ENCODE measurements at places on chromosomes 3 and 15. TPM values are rescaled to one million over a fixed set of nuclear protein-coding genes. Genes with fewer than 3 reads are reported as not detected.

- peaks cover 15% of the 10 kb centered on the region for H3K4me1 ChIP-seq
- H3K27ac ChIP-seq = no peak overlapping the region
These were observed 17.7 kb downstream of the ACVR2B start for GRCh38 chr3:38471260-38471857.

DNA sequence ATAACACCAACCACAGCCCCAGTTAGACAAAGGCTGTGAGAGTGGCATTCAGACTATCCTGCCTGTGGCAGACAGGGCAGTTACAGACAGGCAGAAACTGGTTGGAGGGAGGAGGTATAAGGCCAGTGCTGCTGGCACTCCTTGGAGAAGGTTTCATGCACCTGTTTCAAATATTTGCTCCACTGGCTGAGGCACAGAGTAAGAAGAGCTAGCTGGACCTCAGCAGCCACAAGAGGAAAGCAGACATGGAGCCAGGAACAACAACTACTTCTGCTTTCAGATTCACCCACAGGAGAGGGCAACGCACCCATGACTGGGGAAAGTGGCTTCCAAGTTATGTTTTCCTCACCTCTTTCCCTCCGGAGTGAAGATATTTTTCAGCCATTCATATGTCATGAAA, 11.5 kb upstream of the PRKAR2A start:
- H3K4me3 ChIP-seq = no peak overlapping the region
- no peaks in the 10 kb centered on the region for H3K27me3 ChIP-seq
- no peaks in the 10 kb centered on the region for H3K4me1 ChIP-seq
- DNase-seq = no peak
- no peak overlapping the region for H3K27ac ChIP-seq

Gene LYZL4
- not detected for total RNA-seq

DNA sequence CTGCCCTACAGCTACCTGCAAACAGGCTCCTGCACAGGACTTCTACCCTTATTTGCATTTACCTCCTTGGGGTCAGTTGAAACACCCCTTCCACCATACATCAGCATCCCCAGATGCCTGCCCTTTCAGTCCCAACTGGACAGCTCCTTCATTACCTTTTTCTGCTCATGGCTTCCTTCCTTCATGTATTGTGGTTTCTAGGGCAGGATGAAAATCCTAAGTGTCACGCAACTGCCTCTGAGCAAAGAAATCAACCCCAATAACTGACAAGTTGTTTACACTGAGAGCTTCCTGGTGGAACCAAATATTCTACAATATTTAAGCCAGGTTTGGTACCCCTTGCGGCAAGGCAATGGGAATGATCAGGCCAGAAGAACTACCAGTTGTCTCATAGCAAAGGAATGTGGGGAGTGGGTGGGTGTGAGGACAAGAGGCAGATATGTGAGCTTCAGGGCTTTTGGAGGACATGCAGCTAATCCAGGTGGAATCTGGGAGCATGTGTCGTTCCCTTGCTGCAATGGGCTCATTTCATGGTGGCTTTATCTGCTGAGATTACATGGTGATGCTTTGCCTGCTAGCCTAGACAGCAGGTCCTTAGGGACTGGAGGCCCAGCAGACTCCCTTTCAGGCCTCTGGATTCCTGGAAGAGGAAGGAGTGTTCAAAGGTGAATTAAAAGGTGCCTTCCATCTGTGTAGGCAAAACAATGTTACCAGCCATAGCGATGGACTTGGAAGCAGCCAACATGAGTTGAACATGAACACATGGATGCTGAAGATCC, 34.9 kb downstream of the PPCDC start:
- no peaks in the 10 kb centered on the region for H3K27me3 ChIP-seq
- H3K4me3 ChIP-seq = no peak overlapping the region
- H3K4me1 ChIP-seq = peaks cover 7% of the 10 kb centered on the region
- H3K27ac ChIP-seq = no peak overlapping the region
- DNase-seq = no peak

DNA sequence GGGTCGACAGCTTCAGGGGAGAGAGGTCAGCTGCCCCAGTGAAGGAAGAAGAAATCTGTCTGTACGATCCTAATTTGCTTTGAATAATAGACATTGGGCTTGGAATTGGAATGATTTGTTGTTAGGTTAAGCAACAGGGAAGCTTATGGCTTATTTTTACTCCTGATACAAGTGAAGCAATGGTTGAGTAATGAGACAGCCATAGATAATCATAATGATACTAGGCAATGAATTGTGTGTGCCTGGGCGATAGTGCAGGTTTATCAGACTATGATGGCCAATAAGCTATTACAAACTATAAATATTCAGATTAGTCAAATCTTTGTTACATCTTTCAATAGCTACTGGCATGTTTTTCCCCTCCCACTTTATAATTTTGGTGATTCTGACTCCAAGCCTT, 140.9 kb upstream of the CDIN1 start:
- H3K4me1 ChIP-seq = no peaks in the 10 kb centered on the region
- H3K27ac ChIP-seq = no peak overlapping the region
- H3K27me3 ChIP-seq = no peaks in the 10 kb centered on the region

GRCh38 chr3:65577843-65578430, 460.8 kb downstream of the MAGI1 start:
- no peak for DNase-seq
- no peaks in the 10 kb centered on the region for H3K4me1 ChIP-seq
- H3K27ac ChIP-seq = no peak overlapping the region
- no peaks in the 10 kb centered on the region for H3K27me3 ChIP-seq

GRCh38 chr3:54649551-54649950, 278.3 kb downstream of the LRTM1 start:
- no peaks in the 10 kb centered on the region for H3K4me1 ChIP-seq
- H3K27ac ChIP-seq = no peak overlapping the region
- H3K4me3 ChIP-seq = no peak overlapping the region
- H3K27me3 ChIP-seq = no peaks in the 10 kb centered on the region

Gene APH1B
- 30.6 TPM for total RNA-seq

- H3K36me3 ChIP-seq = no peaks in the 10 kb centered on the region
- no peak overlapping the region for H3K27ac ChIP-seq
- H3K4me1 ChIP-seq = no peaks in the 10 kb centered on the region
- no peaks in the 10 kb centered on the region for H3K27me3 ChIP-seq
- DNase-seq = no peak
These were observed 483.8 kb downstream of the TUSC7 start for GRCh38 chr3:117193390-117193789.

Gene MESP2
- total RNA-seq = not detected

- no peak overlapping the region for H3K4me3 ChIP-seq
- H3K36me3 ChIP-seq = no peaks in the 10 kb centered on the region
- DNase-seq = no peak
- no peak overlapping the region for H3K27ac ChIP-seq
These were observed 231.5 kb downstream of the THRB start for GRCh38 chr3:24263069-24263668.

Gene APBA2
- 9.8 TPM for total RNA-seq

GRCh38 chr3:176275113-176275512, 922.2 kb downstream of the TBL1XR1 start:
- H3K4me3 ChIP-seq = no peak overlapping the region
- H3K4me1 ChIP-seq = no peaks in the 10 kb centered on the region
- no peak overlapping the region for H3K27ac ChIP-seq
- H3K27me3 ChIP-seq = no peaks in the 10 kb centered on the region
- H3K36me3 ChIP-seq = no peaks in the 10 kb centered on the region
- DNase-seq = no peak

Gene SLMAP
- total RNA-seq = 42.9 TPM

Gene TMEM207
- total RNA-seq = not detected

GRCh38 chr3:28243424-28244106, 2.1 kb downstream of the CMC1 start:
- H3K27ac ChIP-seq = peak overlapping the region; percentile 31
- peaks cover 8% of the 10 kb centered on the region for H3K36me3 ChIP-seq
- H3K4me1 ChIP-seq = peaks cover 50% of the 10 kb centered on the region

DNA sequence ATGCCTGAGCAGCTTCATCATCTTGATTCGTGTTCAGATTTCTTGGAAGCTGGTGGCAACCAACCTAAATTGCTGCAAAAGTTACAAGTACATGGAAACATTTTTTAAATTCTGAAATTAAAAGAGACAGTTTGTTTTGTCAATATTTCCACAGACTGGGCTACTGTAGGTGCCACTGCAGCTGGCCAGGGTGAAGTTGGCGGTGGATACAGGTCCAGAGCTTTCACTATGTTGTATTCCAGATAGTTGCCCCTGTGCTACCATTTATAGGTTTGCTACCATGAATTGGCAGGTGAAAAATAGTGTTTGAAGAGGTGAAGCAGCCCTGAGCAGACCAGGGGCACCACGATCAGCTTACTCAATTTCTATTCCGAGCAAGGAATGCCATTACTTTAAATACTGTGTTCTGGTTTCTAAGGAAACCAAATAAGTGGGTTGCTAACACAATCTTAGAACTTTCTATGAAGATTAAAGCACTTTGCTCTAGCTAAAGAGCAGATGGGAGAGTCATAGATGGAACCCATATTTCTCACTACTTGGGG, 21.2 kb upstream of the SHC4 start:
- H3K4me3 ChIP-seq = no peak overlapping the region
- H3K27ac ChIP-seq = no peak overlapping the region
- no peaks in the 10 kb centered on the region for H3K36me3 ChIP-seq
- no peak for DNase-seq
- no peaks in the 10 kb centered on the region for H3K4me1 ChIP-seq
- H3K27me3 ChIP-seq = peaks cover 25% of the 10 kb centered on the region

- DNase-seq = no peak
- peaks cover 4% of the 10 kb centered on the region for H3K4me1 ChIP-seq
- no peaks in the 10 kb centered on the region for H3K36me3 ChIP-seq
These were observed 3.1 kb downstream of the MST1R start for GRCh38 chr3:49900491-49901153.

- H3K36me3 ChIP-seq = no peaks in the 10 kb centered on the region
- H3K4me3 ChIP-seq = no peak overlapping the region
- no peak for DNase-seq
- no peaks in the 10 kb centered on the region for H3K4me1 ChIP-seq
These were observed 20.4 kb upstream of the STRIT1 start for GRCh38 chr3:155313916-155314315.

GRCh38 chr3:126857928-126858327, 125.0 kb upstream of the PLXNA1 start:
- H3K4me1 ChIP-seq = no peaks in the 10 kb centered on the region
- no peaks in the 10 kb centered on the region for H3K36me3 ChIP-seq
- no peak overlapping the region for H3K4me3 ChIP-seq
- H3K27me3 ChIP-seq = no peaks in the 10 kb centered on the region

GRCh38 chr3:124587053-124587408, 143.2 kb upstream of the UMPS start:
- H3K27ac ChIP-seq = no peak overlapping the region
- no peak overlapping the region for H3K4me3 ChIP-seq
- H3K36me3 ChIP-seq = peaks cover 1% of the 10 kb centered on the region
- H3K27me3 ChIP-seq = peaks cover 59% of the 10 kb centered on the region
- H3K4me1 ChIP-seq = peaks cover 26% of the 10 kb centered on the region
- no peak for DNase-seq

Gene TMC3
- total RNA-seq = not detected

- no peaks in the 10 kb centered on the region for H3K4me1 ChIP-seq
- DNase-seq = no peak
- no peak overlapping the region for H3K4me3 ChIP-seq
- no peak overlapping the region for H3K27ac ChIP-seq
- H3K36me3 ChIP-seq = no peaks in the 10 kb centered on the region
These were observed 27.6 kb downstream of the LMCD1 start for GRCh38 chr3:8529181-8529637.

GRCh38 chr15:88900309-88900981, 5.1 kb upstream of the HAPLN3 start:
- no peak overlapping the region for H3K4me3 ChIP-seq
- no peaks in the 10 kb centered on the region for H3K27me3 ChIP-seq
- no peaks in the 10 kb centered on the region for H3K36me3 ChIP-seq
- peaks cover 54% of the 10 kb centered on the region for H3K4me1 ChIP-seq
- DNase-seq = no peak

GRCh38 chr3:25566358-25566920, 98.3 kb downstream of the TOP2B start:
- no peaks in the 10 kb centered on the region for H3K4me1 ChIP-seq
- no peaks in the 10 kb centered on the region for H3K27me3 ChIP-seq

Gene SV2B
- 0.30 TPM for total RNA-seq

Gene C2CD4A
- 1.8 TPM for total RNA-seq

Gene ISLR2
- total RNA-seq = 0.62 TPM

Gene IMP3
- total RNA-seq = 57.5 TPM

DNA sequence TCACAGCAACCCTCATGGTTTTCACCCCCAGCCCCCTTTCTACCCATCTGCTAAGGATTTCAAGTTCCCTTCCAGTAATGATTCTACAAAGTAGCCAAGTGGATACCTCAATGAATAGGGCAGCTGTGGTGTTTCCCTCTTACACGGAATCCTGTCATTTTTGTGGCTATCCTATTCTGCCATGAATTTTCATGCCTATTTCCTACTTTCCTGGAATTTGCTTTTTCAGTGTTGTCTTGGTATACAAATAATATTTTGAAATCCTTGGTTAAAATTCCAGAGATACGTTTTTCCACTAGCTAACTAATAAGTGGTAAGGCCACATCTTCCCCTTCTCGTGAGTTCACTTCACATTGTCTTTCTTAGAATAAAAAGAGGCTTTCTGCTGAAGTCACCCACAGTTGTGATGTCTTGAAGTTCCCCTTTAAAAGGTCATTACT, 7.5 kb downstream of the ADPRH start:
- peaks cover 31% of the 10 kb centered on the region for H3K4me1 ChIP-seq
- H3K27me3 ChIP-seq = peaks cover 27% of the 10 kb centered on the region
- H3K36me3 ChIP-seq = peaks cover 6% of the 10 kb centered on the region
- DNase-seq = no peak
- H3K27ac ChIP-seq = no peak overlapping the region

GRCh38 chr3:141561426-141562034, 74.7 kb downstream of the RASA2 start:
- no peaks in the 10 kb centered on the region for H3K27me3 ChIP-seq
- peak overlapping the region; percentile 90 for H3K27ac ChIP-seq
- peaks cover 24% of the 10 kb centered on the region for H3K4me1 ChIP-seq

DNA sequence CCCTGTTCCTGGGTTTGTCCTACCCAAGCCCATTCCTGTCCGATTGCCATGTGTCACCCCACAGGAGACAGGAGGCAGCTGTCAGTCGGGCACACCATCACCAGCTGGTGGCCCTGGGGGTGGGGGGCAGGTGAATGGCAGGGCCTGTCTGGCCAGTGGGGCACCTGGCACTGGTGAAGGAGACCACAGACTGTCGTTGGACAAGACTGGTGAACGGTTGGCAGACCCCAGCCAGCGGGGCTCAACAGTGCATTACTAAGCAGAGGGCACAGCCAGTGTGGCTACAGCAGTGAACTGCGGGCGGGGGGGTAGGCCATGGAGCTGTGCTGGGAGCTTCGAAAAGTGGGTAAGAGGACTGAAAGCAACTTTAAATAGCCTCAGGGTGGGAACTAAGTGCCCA, 2.1 kb downstream of the SEMA7A start:
- peak overlapping the region; percentile 95 for H3K4me3 ChIP-seq
- H3K36me3 ChIP-seq = peaks cover 12% of the 10 kb centered on the region
- H3K27me3 ChIP-seq = no peaks in the 10 kb centered on the region
- H3K4me1 ChIP-seq = peaks cover 73% of the 10 kb centered on the region
- DNase-seq = no peak
- peak overlapping the region; percentile 17 for H3K27ac ChIP-seq

Gene PLSCR5
- not detected for total RNA-seq
